Effector CD4-positive, alpha-beta T cell (primary cell): ENCODE measurements at places on chromosomes 5 and 9.

DNA sequence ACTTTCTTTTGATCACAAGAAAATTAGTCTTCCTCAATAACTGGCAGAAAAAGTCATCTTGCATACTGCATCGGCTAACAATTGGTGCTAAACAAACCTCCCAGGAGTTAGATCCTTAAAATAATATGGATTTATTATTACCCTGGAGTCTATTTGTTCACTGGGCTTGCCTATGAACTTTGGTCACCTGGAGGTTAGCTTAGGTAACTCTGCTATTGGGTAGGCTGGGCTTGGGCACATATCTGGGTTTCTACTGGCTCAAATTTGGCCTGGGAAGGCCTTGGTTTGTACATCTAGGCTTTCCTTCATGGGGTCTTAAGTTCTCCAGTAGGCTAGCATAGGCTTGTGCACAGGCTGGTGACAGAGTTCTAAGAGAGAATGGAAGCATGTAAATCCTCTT is 279.9 kb downstream of the RASEF start:
- DNase-seq, result no peak

DNA sequence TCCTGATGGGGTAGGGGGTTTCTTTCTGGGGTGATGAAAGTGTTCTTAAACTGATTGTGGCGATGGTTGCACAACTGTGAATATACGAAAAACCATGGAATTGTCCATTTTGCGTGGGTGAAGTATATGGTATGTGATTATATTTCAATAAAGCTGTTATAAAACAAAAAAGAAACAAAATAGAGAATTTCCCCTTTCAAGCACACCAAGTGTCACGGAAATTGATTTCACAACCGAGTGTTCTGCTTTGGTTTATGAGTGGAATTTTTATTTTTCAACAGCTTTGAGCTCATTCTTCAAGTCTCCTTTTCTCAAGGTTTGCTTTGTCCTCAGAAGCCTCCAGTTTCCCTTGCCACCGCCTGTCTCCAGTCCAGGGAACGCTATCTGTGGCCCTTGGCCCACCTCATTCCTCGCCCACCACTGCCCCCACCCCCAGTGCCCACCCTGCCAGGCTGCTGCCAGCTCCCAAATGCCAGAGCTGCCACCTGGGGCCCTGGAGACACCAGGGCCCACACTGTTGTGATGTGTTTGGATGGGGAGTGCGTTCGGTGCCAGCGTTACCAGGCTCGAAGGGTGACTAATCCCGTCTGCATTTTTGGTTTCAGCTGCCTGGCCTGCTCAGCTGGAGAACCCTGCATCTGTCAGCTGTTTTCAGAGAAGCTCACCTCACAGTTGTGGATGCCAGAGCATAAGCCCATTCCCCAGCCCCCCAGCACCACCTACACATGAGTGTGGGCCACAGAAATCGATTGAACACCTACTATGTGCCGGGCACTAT is 30.4 kb downstream of the DUSP1 start:
- DNase-seq, result no peak

DNA sequence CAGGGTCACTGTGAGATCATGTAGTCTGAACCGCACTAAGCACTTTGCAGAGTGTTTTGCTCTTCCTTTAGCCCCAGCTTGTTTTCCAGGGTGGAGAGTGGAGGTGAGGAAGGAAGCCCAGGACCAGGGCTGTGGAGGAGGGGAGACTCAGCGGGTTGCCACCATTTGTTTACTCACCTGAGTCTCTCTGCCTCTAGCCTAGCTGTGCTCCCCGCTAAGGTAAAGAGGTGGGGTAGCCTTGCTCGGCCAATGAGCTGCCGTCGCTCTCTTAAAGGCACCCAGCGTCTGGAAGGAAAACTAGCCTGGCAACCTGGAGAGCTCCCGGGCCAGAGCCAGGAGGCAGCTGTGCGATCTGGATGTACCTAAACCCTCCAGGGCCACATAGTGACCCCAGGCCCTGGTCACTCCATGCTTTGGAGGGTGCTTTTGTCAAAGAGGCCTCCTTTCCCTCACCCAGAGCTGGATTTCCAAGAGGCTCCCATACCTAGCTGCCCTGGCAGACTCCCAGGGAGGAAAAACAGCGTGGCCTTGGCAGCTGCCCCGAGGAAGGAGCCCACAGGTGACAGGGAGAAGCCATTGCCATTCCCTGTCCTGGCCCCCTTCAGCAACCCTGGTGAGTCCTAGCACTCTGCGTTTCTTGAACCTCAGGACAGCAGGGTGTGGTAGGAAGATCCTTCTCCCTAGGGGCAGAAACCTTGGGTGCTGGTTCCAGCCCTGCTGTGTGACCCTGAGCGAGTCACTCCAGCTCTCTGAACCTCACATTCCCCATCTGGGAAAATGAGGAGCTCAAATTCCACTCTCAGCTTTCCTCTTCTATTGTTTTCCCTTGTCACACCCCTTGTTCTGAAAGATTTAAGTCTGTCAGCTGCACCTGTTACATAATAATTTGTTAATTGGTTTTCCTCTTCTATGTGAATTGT is 42.4 kb upstream of the LARP1 start:
- no peak for DNase-seq

GRCh38 chr9:98935071-98935505 is 8.6 kb upstream of the COL15A1 start:
- no peak for DNase-seq

GRCh38 chr9:121308765-121309164 is 40.8 kb downstream of the GSN start:
- DNase-seq, result no peak

GRCh38 chr5:38347896-38348295 is 89.5 kb downstream of the EGFLAM start:
- no peak for DNase-seq

DNA sequence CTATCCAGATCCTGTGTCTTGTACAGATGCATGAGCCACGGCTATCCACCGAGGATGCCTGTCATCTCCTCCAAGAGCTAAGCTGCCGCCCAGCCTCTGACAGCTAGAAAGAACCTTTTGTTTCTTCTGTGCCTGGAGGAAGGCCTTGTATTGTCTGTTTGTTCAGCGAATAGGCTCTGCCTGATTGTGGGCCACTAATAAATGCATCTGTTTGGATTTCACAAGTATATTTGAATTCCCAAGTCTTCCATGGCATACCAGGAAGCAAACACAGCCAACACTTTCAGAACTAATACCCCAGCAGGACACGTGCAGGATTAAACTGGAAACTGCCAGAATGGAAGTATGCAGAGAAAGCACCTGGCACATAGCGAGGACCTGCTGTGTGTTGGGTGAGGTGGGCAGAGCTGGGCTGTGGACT is 92.7 kb upstream of the NEURL1B start:
- no peak for DNase-seq

- no peak for DNase-seq
Observed at GRCh38 chr9:99249619-99250018, 27.5 kb downstream of the SEC61B start.

- DNase-seq, result no peak
Observed at GRCh38 chr5:7869474-7870136, 657 bp downstream of the MTRR start.

DNA sequence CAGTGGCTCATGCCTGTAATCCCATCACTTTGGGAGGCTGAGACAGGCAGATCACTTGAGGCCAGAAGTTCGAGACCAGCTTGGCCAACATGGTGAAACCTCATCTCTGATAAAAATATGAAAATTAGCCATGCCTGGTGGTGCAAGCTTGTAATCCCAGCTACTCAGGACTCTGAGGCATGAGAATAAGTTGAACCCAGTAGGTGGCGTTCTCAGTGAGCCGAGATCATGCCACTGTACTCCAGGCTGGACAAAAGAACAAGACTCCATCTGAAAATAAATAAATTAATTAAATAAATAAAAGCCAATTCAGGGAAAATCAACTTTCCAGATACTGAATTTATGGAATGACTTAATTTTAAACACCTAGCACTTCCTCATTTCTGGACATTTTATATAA is 1722.1 kb downstream of the MAT2B start:
- DNase-seq, result no peak

DNA sequence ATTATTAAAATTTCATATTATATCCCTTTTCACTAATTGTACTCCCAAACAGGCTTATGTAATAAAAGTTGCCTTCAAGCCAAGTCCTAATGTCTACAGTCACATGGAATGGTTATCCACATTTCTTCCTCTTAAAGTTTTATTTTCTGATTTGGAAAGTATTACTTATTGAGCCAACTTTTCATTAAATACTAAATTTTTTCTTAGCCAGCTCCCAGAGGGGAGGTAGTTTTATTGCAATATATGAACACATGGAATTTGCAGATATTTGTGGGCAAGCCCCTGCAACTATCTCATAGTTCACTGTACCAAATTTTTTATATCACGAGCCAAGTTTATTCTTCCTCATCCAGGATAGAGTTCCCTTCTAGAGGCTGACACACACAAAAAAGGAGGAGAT is 332.8 kb upstream of the PTGER4 start:
- DNase-seq, result no peak

DNA sequence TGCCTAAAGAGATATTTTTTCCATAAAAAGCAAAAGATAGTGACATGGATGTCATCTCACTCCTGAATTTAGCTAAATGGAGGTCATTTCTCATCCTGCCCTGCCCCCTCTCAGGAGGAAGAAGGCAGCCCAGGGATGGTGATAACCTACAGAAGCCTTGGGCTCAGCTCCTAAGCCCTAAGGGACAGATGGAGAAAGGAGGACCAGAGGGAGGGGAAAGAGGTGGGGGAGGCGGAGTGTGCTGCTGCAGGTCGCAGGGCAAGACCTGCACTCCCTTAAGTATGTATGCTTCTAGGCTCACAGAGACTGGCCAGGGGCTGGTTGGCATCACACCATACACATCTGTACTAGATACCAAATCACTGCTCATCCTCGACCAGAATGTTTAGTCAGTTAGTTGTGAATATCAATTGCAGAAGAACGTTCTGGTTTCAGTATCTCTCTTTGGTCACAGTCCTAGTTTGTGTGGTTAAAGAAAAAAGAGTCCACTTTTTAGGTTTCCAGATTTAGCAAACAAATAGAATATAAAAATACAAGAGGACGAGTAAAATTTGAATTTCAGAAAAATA is 18.4 kb upstream of the CDKN2AIPNL start:
- DNase-seq, result no peak

- no peak for DNase-seq
Observed at GRCh38 chr5:178123094-178123965, 7.5 kb upstream of the RMND5B start.
